ENCODE measurements at places on chromosomes 3 and 15. TPM values are rescaled to one million over a fixed set of nuclear protein-coding genes. Genes with fewer than 3 reads are reported as not detected.

Gene SLC9A9
- 3.1 TPM for total RNA-seq

- DNase-seq, result no peak
Measured at GRCh38 chr3:36679384-36680200, 84.8 kb downstream of the DCLK3 start.

Gene ZNF501
- total RNA-seq, result 0.43 TPM

GRCh38 chr15:35595656-35596055 lies 49.7 kb upstream of the DPH6 start:
- DNase-seq, result no peak

GRCh38 chr15:98241032-98241554 lies 280.6 kb downstream of the ARRDC4 start:
- no peak for DNase-seq

GRCh38 chr3:98705694-98706093 lies 57.4 kb upstream of the ST3GAL6 start:
- no peak for DNase-seq

Gene LRRC2
- total RNA-seq, result 5.4 TPM

DNA sequence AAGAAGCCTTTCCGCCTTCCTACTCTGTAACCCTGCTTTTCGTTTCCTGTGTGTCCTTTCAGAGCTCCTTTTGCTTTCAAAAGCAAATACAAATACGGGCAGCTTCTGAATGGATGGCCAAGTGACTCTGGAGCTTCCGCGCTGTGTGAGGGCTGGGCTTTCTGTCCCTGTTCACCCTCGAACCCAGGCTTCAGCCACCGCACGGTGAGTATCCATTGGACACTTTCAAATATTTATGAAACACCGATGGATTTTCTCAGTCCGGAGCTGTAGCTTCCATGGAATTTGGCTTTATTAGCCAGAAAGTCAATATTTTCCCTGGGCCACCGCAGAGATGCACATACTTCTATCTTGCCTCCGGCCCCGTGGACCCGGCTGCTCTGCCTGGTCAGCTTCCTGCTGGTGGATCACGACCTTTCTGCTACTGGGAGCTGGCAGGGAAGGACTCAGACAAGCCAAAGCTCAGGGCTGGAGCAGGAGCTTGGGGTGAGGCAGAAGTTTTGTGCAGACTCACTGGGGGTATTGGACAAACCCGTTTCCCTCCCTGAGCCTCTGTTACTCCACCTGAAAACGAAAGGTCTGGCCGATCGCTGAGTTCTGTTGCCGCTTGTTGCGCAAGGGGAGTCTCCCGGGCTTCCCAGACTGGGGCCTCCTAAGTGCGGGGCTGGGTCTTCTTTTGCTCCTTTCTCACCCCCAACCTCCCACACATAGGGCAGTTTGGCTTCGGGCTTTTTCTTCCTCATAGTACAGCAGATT lies 63.6 kb downstream of the LINGO1 start:
- DNase-seq, result peak; percentile 61

- DNase-seq, result no peak
Measured at GRCh38 chr15:61070111-61070901, 158.8 kb downstream of the RORA start.

Gene NCK1
- total RNA-seq, result 21.4 TPM

Gene NSUN3
- total RNA-seq, result 5.4 TPM

- no peak for DNase-seq
Measured at GRCh38 chr3:141373232-141373631, 4.9 kb downstream of the ZBTB38 start.

- DNase-seq, result peak; percentile 73
Measured at GRCh38 chr3:184261854-184262763, 756 bp upstream of the CAMK2N2 start.

Gene CADM2
- 1.7 TPM for total RNA-seq

- no peak for DNase-seq
Measured at GRCh38 chr3:112810561-112810960, 36.1 kb downstream of the CD200R1L start.

GRCh38 chr3:157384031-157384430 lies 52.6 kb upstream of the PTX3 start:
- no peak for DNase-seq

DNA sequence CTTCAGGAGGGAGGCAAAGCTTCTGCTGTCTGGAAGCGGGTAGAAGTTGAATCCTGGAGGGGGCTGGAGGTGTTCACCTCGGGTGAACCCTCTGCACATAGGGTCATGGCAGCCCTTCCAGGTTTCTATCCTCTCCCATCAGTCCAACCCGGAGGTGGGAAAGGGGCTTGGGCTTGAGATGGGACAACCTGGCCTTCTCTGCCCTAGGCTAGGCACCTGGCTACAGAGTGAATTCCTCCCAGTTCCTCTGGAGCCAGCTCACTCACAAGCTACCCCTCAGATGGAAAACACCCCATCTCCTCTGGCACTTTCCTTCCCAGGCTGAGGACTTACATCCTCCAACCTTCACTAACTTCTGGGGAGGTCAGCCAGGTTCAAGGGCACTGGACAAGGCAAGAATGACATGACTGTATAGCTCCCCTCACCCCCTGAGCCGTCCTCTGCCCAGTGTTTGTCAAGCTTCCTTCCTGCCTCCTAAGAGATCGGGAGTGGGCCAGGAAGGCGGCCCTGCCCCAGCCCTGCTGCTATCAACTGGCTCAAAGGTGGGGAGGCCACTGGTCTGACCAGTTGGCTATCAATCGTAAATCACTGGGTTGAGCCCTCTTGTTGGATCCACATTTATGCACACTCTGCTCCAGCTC lies 45.8 kb downstream of the KLF15 start:
- DNase-seq, result no peak

Gene IL5RA
- total RNA-seq, result not detected

- DNase-seq, result no peak
Measured at GRCh38 chr15:71581398-71581930, 228.9 kb upstream of the NR2E3 start.

Gene MYO5A
- 3.3 TPM for total RNA-seq

GRCh38 chr15:39720621-39721611 lies 61.7 kb downstream of the FSIP1 start:
- no peak for DNase-seq

DNA sequence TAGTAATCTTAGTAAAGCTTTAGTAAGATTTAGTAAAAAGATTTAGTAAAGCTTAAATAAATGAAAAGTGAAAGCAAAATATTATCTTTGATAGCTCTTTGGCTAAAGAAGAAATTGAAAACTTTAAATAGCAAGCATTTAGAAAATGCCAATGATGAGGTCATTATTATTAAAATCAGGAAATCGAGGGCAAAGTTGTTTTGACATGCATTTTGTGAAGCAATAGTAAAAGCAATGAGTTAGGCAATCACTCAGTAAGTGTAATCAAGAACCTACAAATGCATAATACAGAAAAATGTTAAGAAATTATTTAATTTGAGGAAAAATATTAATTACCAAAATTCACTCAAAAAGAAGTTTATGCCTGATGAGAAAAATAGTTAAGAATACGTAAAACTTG lies 280.3 kb upstream of the MME start:
- no peak for DNase-seq

- DNase-seq, result no peak
Measured at GRCh38 chr3:127288921-127289705, 1.3 kb upstream of the PRR20G start.

- DNase-seq, result no peak
Measured at GRCh38 chr3:61452535-61453090, 108.8 kb upstream of the PTPRG start.

Gene LRTM1
- total RNA-seq, result not detected

- DNase-seq, result no peak
Measured at GRCh38 chr3:129501630-129502029, 26.8 kb upstream of the RHO start.

- no peak for DNase-seq
Measured at GRCh38 chr15:35702946-35703495, 157.1 kb upstream of the DPH6 start.

DNA sequence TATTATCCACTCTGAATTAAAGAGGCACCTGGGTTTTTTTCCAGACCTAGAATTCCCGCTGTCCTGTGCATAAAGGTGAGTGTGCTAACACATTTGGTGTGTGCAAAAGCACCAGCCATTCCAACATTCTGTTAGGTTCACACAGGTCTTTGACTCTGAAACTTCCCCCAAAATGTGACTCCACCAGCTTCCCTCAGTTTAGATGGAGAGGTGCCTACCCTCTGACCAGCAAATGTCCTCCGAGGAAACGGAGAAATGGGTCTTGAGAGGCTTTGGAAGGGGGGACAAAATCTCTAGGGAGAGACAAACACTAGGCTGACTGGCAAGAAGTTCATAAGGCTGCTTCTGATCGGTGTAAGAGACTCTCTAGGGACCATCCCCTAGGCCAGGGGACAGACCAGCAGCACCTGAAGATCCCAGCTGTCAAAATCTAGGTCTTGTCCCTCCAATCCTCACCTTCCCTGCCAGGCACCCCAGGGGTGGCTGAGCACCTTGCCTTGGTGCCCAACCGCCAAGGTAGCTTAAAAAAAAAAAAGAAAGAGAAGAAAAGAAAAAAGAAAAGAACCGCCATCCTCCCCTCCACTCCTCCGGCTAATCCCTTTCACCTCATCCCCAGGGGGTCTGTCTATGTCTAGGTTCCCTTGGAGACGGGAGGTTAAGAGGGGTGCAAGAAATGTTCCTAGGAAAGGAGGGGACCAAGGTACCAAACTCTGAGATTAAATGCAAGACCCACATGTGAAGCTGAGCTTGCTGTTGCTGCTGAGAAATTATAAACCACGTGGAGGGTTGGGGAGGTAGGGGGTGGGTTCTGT lies 2.0 kb upstream of the MECOM start:
- no peak for DNase-seq

Gene SLC22A14
- 0.29 TPM for total RNA-seq

Gene GRAMD2A
- not detected for total RNA-seq

Gene ZBTB47
- 3.9 TPM for total RNA-seq

Gene TRAT1
- total RNA-seq, result not detected

Gene SENP5
- 21.9 TPM for total RNA-seq
